ENCODE measurements at places on chromosomes 7 and 10. TPM values are rescaled to one million over a fixed set of nuclear protein-coding genes. Genes with fewer than 3 reads are reported as not detected.

DNA sequence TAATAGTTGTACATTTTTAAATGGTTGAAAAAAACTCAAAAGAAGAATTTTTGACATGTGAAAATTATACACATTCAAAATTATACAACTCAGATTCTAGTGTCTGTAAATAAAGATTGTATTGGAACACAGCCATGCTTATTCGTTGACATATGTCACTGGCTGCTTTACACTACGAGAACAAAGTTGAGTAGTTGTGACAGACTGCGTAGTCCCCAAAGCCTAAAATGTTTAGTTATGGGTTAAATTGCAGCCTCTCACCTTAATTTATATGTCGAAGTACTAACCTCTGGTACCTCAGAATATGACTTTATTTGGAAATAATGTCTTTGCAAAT lies 144.8 kb upstream of the TCF7L2 start:
- H3K4me1 ChIP-seq: peaks cover 15% of the 10 kb centered on the region
- no peak overlapping the region for H3K4me3 ChIP-seq
- H3K27ac ChIP-seq: no peak overlapping the region
- H3K27me3 ChIP-seq: no peaks in the 10 kb centered on the region

- H3K4me3 ChIP-seq: no peak overlapping the region
- no peaks in the 10 kb centered on the region for H3K4me1 ChIP-seq
- H3K27ac ChIP-seq: no peak overlapping the region
- H3K36me3 ChIP-seq: no peaks in the 10 kb centered on the region
These were observed 248.2 kb upstream of the KLF14 start for GRCh38 chr7:130982160-130982638.

PPP2R2D gene
- total RNA-seq: 35.1 TPM

DNA sequence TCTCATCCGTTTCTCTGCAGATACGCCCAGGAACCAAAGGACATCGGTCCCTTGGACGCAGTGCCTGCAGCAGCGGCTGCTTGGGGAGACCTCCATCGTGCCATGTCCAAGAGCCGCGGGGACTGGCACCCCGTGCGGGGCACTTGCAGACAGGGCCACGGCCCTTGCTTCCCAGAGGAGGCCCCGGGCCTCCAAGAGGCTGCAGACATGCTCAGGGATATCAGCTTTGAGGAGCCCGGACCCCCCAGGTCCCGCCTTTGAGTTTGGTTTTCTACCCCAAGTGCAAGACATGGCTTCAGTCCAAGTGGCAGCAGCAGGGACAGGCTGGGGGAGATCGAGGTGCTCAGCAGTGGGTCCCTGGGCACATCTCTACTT lies 279.6 kb downstream of the ELFN1 start:
- H3K4me3 ChIP-seq: no peak overlapping the region
- H3K27me3 ChIP-seq: no peaks in the 10 kb centered on the region
- no peak for DNase-seq
- H3K27ac ChIP-seq: no peak overlapping the region
- no peaks in the 10 kb centered on the region for H3K4me1 ChIP-seq

AMPH gene
- 4.8 TPM for total RNA-seq

DNA sequence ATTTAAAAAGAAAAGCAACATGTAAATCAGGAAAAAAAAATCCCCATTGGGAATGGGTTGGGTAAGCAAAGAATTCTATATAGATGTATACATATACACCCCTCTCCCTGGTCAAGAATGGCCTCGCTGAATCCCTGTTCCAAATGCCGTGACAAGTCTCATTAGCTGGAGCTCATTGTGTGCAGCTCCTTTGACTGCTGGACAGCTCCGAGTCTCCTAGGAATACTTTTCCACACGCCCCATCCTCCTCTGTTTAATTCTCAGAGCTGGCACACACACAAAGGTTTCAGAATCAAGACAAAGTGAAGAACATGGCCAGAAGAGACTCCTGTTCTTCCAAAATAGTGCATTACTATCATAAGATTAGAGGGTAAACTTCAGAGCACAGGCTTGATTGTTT lies 130.9 kb upstream of the MKLN1 start:
- H3K27me3 ChIP-seq: no peaks in the 10 kb centered on the region
- DNase-seq: no peak

SPDYE6 gene
- total RNA-seq: not detected

DNA sequence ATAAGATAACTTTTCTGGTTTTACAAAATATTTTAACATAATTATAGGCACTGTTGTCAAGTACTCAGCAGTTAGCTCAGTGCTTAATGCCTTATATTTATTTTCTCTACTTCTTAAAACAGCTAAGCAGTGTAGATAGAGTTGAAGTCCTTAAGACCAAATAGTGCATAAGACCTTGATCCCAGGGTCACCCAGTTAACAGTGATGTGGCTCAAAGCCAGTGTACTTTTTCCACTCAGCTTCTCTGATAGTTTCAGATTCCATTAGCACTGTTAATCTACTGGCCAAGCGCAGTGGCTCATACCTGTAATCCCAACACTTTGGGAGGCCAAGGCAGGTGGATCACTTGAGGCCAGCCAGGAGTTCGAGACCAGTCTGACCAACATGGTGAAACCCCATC lies 60.8 kb upstream of the BAMBI start:
- no peaks in the 10 kb centered on the region for H3K27me3 ChIP-seq
- no peak overlapping the region for H3K27ac ChIP-seq
- no peaks in the 10 kb centered on the region for H3K4me1 ChIP-seq
- no peak for DNase-seq
- no peak overlapping the region for H3K4me3 ChIP-seq
